Hippocampal formation (tissue), 2 donors: ENCODE measurements at places on chromosomes 7 and 10.

- DNase-seq, result no peak
These were observed 35.2 kb downstream of the PPIF start for GRCh38 chr10:79382491-79382941.

DNA sequence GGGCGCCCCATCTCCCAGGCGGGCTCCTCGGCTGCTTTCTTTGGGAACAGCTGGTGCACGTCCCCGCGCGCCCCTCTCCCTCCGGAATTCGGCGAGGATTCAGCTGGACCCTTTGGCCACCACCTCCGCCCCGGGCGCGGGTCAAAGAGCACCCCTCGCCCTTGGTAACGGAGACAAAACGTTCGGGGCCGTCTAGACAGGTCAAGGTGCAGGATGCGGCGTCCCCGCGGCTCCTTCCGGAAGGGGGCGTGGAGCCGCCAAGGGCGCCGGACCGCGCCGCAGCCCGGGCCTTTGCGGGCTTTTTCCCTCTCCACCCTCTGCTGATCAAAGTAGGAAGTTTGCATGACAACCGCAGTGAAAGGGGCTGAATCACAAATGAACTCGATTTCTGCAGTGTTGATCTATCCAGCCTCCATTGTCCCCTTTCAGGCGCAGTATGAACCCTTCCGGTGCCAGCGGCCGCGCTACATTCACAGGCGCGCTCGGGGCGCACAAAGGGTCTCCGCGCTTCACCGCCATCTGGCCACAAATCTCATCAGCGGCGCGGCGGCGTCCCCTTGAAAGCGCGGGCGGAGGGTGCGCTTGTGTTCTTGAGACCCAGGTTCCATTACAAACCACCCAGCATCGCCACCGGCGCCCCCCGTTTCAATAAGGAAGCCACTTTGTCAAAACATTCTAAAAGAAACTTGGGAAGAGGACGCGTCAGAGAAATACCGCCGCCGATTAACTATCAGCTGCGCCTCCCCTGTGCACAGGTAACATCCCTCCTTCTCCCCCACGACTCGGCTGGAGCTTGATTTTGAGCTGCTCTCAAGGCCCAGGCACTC, 36.4 kb downstream of the CNPY1 start:
- DNase-seq, result no peak

GRCh38 chr7:136179154-136179553, 202.0 kb upstream of the MTPN start:
- DNase-seq, result no peak

DNA sequence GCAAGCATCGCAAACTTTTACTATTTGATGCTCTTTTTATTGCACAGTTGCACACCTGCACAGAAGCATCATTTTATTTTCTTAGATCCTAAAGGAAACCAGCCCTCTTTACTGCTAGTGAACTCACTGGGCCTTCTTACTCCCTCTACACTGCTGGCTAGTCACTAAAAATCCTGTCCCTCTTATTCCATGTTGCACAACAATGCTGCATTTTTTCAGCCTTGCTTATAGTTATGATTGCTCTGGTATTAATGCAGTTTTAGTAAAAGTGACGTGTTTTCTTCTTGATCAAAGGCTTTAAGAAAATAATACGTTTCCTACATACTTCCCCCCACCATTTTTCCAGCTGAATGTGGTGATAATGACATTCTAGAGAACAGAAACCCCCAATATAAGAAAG, 132.9 kb upstream of the FAM3C start:
- DNase-seq, result no peak

- no peak for DNase-seq
These were observed 2.0 kb downstream of the GPR85 start for GRCh38 chr7:113084496-113085172.

GRCh38 chr7:131945957-131946544, 389.6 kb upstream of the PODXL start:
- no peak for DNase-seq

DNA sequence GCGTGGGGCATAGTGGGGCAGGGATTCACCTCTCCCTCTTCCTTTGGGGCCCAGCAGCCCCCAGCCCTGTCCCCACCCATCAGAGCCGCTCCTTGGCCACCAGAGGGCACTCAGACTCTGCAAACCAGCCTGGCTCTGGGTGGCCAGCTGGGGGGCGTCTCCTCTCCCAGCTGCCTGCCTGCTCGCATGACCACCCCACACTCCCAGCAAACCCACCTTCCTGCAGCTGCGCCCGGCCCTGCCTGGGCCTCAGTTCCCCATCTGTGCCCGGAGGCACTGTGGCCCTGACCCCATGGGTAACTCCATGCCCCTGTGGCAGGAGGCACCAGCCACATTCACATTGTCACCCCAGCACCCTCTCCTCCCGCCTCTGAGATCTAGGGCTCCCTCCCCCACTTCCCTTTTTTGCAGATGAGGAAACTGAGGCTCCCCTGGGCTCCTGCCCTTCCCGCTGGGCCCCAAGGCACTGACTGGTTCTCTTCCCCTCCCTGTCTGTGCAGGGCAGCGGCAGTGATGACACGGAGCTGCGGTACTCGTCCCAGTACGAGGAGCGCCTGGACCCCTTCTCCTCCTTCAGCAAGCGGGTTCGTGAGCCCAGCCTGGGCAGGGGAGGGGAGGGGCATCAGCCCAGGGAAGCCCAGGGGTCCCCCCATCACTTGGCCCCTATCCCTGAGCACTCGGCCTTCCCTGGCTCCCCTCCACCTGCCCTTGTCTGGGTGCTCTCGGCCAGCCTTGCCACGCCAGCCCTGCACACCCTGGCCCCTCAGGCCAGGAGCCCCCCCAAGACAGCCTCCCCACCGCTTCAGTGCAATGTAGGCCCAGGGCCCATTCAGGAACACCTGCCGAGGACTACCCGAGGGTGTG, 6.9 kb upstream of the SH2B2 start:
- DNase-seq, result peak; percentile 40

GRCh38 chr10:61211468-61211867, 241.7 kb downstream of the TMEM26 start:
- DNase-seq, result no peak

DNA sequence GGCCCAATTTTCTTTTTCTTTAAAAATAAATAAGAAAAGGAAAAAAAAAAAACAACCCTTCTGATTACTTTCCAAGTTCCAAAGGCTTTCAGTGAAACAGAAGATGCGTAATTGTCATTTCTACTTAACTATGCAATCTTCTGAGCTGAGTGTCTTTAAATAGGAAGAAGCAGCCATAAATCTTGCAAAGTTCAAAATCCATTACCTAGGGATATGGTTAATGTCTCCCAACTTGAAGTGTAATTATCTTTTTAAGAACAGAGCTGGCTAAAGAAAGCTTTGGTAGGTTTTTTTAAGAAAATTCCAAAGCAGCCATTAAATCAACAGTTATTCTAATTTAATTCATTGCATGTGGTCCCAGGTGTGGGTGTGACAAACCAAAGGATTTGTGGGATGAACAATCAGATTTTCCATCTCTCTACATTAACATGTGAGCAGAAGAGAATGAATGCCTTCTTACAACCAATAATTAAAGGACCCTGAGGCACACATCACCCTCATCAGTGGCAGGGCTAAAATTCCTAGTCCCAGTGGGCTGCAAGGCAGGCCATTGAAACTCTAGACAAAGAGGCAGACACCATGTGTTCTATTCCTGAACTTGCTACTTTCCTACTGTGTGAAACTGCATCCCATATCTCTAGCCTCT, 419.2 kb downstream of the REEP3 start:
- DNase-seq, result no peak

GRCh38 chr7:28570113-28570969, 158.0 kb downstream of the CREB5 start:
- no peak for DNase-seq
